ENCODE measurements at places on chromosomes 16 and 17.

GRCh38 chr16:17134586-17134985, 336.2 kb downstream of the XYLT1 start:
- no peak for DNase-seq

GRCh38 chr17:76873856-76874255, 5.7 kb downstream of the MGAT5B start:
- no peak for DNase-seq

GRCh38 chr17:76414334-76415295, 30.2 kb downstream of the SPHK1 start:
- DNase-seq: no peak

DNA sequence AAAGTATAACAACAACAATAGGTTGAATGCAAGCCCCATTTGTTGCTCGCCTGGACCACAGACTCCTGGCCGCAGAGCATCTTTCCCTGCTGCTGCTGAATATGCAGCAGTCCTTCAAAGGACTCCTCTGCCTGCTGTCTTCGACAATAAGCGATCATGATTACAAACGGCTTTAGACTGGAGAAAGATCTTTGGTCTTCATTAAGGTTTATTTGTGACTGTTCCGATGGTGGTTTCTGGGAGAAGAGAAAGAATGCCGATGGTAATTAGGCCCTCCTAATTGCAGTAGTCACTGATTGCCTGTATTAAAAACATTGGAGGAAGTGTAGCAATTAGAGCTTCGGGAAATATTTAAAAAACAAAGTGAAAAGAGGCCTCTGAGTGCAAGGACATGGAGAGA, 138.2 kb downstream of the CACNG3 start:
- no peak for DNase-seq

DNA sequence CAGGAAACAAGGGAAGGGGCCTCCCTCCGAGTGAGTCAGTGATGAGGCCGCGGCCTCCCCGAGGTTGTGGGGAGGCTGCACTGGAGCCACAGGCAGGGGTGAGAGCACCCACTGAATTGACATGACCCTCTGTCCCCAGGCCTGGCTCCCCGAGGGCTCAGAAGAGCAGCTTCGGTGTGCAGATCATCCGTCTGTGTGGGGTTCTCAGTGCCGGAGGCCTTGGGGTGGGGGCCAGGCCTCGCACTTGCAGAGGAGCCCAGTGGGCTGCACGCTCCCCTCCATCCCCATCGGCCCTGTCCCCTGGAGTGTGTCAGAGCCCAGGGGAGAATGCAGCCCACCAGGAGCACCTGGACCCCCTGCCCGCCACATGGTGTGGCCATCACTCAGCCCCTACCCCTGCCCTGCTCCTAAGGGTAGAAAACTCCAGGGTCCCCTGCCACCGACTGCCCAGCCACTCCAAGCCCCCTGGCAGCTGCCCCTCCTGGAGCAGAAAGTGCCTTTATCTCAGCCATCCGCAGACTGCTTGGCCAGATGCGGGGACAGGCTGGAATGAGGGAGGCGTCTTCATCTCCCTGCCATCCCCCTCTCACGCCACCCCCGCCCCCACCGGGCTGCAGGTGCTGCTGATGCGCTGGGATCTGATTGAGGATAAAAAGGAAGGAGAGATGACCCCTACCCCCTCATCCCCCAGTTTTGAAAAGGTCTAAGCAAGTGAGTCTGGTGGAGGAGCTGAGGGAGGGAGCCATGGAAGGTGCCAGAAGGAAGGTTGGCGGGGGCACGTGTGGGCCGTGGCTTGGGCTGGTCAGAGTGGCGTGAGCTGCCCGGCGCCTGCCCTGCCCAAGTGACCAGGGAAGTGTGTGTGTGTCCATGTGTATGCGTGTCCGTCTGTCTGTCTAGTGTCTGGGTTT, 358.3 kb downstream of the SEC14L1 start:
- DNase-seq: no peak

DNA sequence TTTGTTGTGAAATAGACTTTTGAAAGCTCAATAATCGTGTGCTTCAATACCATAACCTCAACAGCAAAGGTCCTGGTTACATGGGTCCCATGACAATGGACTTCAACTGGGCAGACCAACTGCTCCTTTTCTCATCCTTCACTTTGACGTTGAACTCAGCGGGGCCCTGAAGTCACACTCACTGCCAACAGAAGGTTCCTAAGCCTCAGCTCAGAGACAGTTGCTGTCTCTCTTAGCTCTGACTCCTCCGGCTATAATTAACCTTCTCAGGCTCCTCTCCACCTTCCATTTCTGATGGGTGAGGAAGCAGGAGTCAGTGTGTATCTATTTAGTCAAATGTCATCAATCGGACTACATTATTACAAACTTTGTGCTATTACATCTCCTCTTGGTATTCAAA, 23.8 kb downstream of the MPP3 start:
- DNase-seq: no peak

GRCh38 chr17:78062596-78062995, 66.0 kb downstream of the TMC6 start:
- no peak for DNase-seq

- DNase-seq: peak; percentile 52
These were observed 5.8 kb downstream of the TRIM25 start for GRCh38 chr17:56908001-56908542.
